ENCODE measurements at places on chromosomes 6 and 20. TPM values are rescaled to one million over a fixed set of nuclear protein-coding genes. Genes with fewer than 3 reads are reported as not detected.

CEP57L1 gene
- total RNA-seq: 42.4 TPM

PGC gene
- total RNA-seq: 0.81 TPM

PMEPA1 gene
- 0.20 TPM for total RNA-seq

GLP1R gene
- not detected for total RNA-seq

LPA gene
- total RNA-seq: 0.18 TPM

NRSN1 gene
- not detected for total RNA-seq

CDSN gene
- not detected for total RNA-seq

ERVFRD-1 gene
- 0.04 TPM for total RNA-seq

KCNK5 gene
- total RNA-seq: 45.8 TPM

C6orf132 gene
- 0.22 TPM for total RNA-seq

PAK5 gene
- total RNA-seq: not detected

RPP40 gene
- total RNA-seq: 30.2 TPM

ANKEF1 gene
- total RNA-seq: 2.0 TPM

TRIM15 gene
- total RNA-seq: 1.2 TPM

GRCh38 chr20:44133424-44133823 is 53.6 kb downstream of the JPH2 start:
- DNase-seq: no peak

- DNase-seq: no peak
Measured at GRCh38 chr6:159577564-159577963, 115.5 kb downstream of the SOD2 start.

GRCh38 chr6:11387707-11388430 is 149.7 kb upstream of the TMEM170B start:
- no peak for DNase-seq

GRCh38 chr20:6663104-6663503 is 104.4 kb upstream of the BMP2 start:
- DNase-seq: no peak

DNA sequence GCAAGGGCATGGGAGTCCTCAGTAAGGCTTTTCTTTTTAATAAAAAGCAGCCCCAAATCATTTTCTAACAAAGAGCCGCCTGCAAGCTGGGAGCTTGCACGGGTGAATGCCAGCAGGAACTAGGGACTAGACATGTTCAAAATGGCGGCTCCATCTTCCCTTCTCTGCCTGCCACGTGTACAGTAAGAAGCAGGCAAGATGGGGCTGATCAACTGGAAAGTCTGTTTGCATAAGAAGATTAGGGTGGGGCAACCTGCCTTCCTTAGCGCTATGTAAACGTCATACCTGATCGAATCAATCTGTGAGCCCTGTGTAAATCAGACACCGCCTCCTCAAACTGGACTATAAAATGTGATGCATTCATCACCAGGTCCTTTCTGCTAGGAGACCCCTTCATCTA is 299.4 kb upstream of the SOX4 start:
- DNase-seq: no peak

DNA sequence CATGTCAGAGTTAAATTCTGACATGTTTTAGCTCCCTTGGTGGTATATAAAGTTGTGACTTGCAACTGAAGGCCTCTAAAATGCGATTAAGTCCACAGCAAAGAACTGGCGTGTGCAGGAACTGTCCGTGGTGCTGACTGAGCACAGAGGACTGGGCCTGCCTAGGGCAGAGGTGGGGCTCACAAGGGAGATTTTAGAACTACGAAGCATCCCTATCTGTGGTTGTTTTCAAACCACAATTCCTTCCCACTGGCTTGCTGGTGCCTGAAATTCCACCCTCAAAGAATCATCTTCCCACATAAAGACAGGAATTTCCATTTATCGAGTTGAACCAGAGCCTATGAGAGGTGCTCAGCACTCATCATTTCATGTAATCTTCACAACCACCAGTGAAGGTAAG is 30.1 kb downstream of the RIMS4 start:
- DNase-seq: peak; percentile 55

- DNase-seq: no peak
Measured at GRCh38 chr20:20304942-20305341, 63.0 kb upstream of the INSM1 start.

- DNase-seq: no peak
Measured at GRCh38 chr6:79602859-79603258, 28.3 kb upstream of the SH3BGRL2 start.

GRCh38 chr6:5457983-5458683 is 196.8 kb downstream of the FARS2 start:
- DNase-seq: no peak

DNA sequence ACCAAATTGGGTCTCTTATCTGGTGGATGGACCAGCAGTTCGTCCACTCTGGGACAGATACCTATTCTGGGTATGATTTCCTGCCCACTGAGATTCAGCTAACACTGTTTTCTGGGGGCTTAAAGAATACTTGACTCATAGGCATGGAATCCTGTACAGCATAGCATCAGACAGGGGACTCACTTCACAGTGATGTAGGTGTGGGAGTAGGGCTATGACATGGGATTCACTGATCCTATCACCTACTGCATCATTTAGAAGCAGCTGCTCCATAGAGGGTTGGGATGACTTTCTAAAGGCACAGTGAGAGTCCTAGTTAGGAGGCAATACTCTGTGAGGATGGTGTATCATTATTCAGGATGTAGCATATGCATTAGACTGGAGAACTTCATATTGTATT is 74.5 kb upstream of the AHI1 start:
- no peak for DNase-seq

GRCh38 chr6:25652007-25652515 is at the start of gene SCGN:
TSS of gene SCGN (plus strand) at chr6:25652215. CDS start at chr6:25652404, 189 bp downstream.
- DNase-seq: peak; percentile 53

GRCh38 chr20:50405235-50405914 is 104.8 kb upstream of the PTPN1 start:
- no peak for DNase-seq

- DNase-seq: peak; percentile 66
Measured at GRCh38 chr6:135438907-135439535, 58.5 kb downstream of the AHI1 start.

- DNase-seq: no peak
Measured at GRCh38 chr20:19254956-19255355, 42.5 kb downstream of the SLC24A3 start.

GRCh38 chr6:90403489-90404381 is 107.1 kb upstream of the BACH2 start:
- DNase-seq: peak; percentile 90

- no peak for DNase-seq
Measured at GRCh38 chr6:2173203-2173961, 72.0 kb downstream of the GMDS start.

DNA sequence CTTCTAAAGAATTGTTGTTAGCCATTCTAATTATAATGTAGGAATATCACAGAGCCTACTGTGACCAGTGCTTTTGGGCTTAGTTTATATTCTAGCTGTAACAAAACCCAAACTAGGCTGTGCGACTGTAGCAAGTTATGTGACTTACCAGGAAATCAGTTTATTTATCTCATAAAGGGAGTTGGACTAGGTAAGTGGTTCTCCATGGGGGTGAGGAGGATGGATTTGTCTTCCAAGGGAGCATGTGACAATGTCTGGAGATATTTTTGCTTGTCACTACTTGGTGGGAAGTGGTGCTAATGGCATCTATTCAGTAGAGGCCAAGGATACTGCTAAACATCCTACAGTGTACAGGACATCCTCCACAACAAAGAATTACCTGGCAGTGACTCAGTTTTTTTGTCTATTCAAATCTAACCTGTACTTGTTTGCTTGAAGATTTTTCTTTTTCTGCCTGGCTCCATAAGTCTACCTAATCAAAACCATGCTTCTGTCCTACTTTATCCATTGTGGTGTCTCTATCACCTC is 32.5 kb downstream of the ZFAND3 start:
- DNase-seq: no peak

GRCh38 chr6:34964564-34964963 is 75.5 kb downstream of the ANKS1A start:
- no peak for DNase-seq

- DNase-seq: no peak
Measured at GRCh38 chr6:69368613-69369012, 428.2 kb downstream of the LMBRD1 start.

DNA sequence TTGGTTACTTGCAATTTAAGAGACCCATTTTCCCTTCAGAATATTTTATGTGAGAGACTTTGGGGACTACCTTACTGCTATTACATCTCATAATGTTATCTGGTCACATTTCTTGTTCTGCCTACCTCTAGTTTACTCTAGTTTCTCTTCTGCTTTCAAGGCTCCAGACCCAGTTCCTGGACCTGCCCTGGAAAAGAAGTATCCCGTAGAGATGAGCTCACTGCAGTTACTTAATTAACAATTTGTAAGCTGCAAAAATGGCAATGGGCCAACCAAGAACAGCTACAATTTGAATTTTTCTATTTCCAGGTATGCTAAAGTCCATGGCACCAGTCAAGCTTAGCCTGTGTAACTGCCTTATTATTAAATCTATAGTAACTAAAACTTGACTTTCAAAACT is 25.0 kb downstream of the TAB2 start:
- DNase-seq: no peak

DNA sequence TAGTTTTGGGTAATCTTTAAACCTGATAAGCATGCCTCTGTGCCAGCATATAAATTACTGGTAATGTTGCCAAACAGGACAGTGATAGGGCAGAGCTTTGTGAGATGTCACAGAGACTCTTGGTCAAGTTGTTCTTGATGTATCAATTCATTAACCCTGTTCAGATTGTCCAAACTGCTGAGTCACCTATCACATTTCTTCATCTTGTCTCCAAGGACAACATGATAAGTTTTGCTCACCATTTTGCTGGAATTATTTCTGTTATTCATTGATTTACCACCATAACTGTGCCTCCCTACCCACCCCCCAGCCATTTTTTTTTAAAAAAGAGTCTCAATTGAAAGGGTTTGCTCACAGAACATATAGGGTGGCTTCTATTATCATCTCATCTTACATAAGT is 19.5 kb upstream of the GMNN start:
- DNase-seq: no peak

GRCh38 chr20:57524511-57525176 is at the start of gene CTCFL:
TSS of gene CTCFL (minus strand) at chr20:57525140. CDS start at chr20:57524205, 935 bp downstream.
- peak; percentile 91 for DNase-seq

DNA sequence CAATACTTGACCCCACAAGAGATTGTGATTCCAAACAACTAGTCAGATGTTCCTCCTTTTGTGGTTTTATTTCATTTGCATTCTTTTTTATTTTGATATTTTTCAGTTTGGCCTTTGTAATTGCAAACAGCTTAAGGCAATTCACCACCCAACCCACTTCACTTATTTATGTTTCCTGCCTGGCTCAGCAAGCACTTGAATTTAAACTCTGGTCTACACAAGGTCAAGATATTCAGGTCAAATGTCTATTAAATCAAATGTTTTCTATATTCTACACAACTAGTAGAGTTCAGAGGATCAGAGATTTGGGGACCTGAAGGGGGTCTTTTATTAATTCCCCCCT is 100.1 kb downstream of the SGK1 start:
- no peak for DNase-seq

- no peak for DNase-seq
Measured at GRCh38 chr6:149766156-149766769, 16.7 kb downstream of the PCMT1 start.

GRCh38 chr6:157638779-157639178 is 184.3 kb upstream of the SNX9 start:
- no peak for DNase-seq

DNA sequence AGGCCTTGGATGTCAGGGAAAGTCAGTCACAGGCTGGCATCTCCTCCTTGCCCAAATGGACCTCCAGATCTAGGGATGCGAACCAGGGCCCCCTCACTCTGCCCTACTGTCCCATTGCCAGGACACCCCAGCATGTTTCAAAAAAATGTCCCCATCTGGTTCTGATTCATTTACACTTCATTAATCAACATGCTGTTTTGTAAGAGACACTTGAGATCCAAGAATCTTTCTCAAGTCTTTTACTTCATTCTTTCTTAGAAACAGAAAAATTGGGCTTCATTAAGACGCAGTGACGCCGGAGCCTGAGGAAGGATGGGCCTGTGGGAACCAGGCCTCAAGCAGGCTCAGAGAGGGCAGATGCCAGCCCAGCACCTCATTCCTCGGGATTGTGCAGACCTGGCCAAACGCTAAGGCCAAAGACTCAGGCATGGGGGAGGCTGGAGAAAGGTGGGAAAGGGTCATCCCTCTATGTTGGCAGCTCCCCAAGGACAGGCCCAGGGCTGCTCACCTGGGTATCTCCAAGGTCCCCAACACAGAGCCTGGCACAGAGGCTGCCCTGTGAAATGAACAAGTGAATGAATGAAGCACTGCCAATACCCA is 3.8 kb downstream of the RSPO4 start:
- DNase-seq: no peak

DNA sequence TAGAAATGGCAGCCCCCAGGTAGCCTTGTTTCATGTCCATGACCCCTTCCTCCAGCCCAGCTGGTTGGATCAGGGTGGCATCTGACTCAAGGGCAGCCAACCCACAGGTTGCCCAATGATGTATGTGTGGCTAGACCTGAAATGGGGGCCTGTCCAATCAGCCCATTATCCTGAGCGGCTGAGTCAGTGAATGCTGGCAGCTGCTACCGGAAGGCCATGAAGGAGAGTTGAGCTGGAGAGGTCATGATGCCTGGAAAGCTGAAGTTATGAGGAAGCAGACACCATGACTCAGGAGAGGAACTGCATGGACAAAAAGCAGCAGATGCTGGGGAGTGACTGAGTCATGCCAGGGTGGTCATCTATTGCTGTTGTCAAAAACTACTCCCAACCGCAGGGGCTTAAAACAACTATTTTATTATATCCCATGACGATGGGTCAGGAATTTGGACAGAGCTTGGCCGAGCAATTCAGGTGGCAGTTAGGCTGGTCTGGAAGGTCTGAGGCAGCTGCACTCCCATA is 67.3 kb downstream of the MDGA1 start:
- DNase-seq: peak; percentile 58

- DNase-seq: no peak
Measured at GRCh38 chr6:169970306-169970988, 219.0 kb downstream of the ERMARD start.

- DNase-seq: no peak
Measured at GRCh38 chr6:157145656-157146285, 177.5 kb downstream of the TMEM242 start.
